GM04504 (cell line): ENCODE measurements at places on chromosomes 6 and 20.

GRCh38 chr6:150503586-150504339 is 95.9 kb upstream of the PLEKHG1 start:
- no peak for DNase-seq

GRCh38 chr20:47686545-47686944 is 98.7 kb downstream of the SULF2 start:
- DNase-seq: no peak

- no peak for DNase-seq
Measured at GRCh38 chr6:26653007-26653406, 6.5 kb downstream of the ZNF322 start.

DNA sequence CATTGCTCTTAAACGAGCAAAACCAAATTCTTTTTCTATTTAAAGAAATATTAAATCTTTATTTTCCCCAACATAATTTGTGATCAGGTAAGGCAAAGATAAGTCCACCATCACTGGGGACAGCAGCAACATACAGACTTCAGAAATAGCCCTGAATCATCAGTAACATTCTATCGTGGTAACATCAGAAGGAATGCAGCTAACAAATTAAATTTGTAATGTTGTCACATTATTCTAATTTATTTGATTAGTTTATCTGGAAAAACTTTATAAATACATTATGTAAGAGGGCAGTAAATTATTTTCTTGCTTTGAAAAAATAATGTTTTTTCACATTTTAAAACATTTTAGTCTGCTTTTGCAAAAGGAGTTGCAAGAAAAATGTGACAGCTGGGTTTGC is 53.6 kb upstream of the BCLAF1 start:
- no peak for DNase-seq

DNA sequence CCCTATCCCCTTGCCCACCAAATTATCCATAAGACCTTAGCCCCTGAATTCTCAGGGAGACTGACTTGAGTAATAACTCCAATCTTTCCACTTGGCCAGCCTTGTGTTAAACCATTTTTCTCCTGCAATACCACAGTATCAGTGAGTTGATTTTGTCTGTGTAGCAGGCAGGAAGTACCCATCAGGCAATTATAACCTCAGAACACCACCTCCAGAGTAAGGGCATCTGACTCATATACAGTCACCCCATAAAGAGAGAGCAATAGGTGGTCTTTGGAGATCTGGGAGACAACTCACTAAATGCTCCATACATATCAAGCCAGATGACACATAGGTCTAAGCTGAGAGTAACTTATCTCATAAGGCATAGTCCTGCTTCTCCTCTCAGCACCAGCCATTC is 83.7 kb downstream of the FILIP1 start:
- no peak for DNase-seq

GRCh38 chr6:159842035-159842434 is 42.0 kb downstream of the PNLDC1 start:
- DNase-seq: no peak

DNA sequence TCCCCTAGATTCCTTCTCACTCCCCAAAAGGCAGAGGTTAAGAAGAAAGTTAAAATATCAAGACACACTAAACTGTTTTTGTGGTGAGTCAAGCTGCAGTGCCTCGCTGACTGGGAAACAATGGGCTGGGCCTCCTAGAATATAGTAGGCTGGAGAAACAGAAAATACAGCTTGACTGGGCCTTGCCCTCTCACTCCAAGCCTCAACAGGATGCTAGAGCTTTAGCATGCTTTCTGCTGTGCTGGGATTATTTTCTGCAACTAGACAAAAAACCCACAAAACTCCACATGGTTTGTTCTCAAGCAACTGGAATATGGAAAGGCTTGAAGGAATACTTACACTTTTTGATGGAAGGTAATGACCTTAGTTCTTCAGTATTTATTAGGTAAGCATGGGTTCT is 27.9 kb downstream of the FOXO3 start:
- DNase-seq: no peak

GRCh38 chr6:8130399-8130798 is 28.1 kb upstream of the EEF1E1 start:
- no peak for DNase-seq

GRCh38 chr6:136123468-136123867 is 126.6 kb downstream of the MTFR2 start:
- no peak for DNase-seq

- no peak for DNase-seq
Measured at GRCh38 chr6:1761477-1761877, 151.8 kb downstream of the FOXC1 start.
